Central memory CD8-positive, alpha-beta T cell (primary cell): ENCODE measurements at places on chromosomes 16 and 17.

DNA sequence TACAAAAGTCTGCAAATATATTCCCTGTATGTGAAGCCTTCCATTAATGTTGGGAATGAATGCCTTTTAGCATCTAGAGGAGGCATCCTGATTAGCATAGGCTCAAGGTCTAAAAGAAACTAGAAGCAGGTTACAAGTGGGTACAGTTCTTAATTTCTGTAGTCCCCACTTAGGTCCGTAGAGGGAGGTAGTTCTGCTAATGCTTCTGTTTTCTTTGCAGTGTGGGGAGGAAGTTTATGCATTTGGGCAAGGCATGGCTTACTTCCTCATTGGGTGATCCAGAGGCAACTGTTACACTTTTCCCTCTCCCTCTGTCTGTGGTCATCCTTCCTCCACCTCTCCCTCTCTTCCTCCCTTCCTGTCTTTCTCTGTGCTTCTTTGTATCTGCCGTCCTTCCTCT lies 108.4 kb upstream of the ZKSCAN2 start:
- no peak overlapping the region for H3K4me3 ChIP-seq
- H3K36me3 ChIP-seq, result peaks cover 2% of the 10 kb centered on the region
- H3K4me1 ChIP-seq, result no peaks in the 10 kb centered on the region
- no peak overlapping the region for H3K27ac ChIP-seq
- DNase-seq, result no peak

DNA sequence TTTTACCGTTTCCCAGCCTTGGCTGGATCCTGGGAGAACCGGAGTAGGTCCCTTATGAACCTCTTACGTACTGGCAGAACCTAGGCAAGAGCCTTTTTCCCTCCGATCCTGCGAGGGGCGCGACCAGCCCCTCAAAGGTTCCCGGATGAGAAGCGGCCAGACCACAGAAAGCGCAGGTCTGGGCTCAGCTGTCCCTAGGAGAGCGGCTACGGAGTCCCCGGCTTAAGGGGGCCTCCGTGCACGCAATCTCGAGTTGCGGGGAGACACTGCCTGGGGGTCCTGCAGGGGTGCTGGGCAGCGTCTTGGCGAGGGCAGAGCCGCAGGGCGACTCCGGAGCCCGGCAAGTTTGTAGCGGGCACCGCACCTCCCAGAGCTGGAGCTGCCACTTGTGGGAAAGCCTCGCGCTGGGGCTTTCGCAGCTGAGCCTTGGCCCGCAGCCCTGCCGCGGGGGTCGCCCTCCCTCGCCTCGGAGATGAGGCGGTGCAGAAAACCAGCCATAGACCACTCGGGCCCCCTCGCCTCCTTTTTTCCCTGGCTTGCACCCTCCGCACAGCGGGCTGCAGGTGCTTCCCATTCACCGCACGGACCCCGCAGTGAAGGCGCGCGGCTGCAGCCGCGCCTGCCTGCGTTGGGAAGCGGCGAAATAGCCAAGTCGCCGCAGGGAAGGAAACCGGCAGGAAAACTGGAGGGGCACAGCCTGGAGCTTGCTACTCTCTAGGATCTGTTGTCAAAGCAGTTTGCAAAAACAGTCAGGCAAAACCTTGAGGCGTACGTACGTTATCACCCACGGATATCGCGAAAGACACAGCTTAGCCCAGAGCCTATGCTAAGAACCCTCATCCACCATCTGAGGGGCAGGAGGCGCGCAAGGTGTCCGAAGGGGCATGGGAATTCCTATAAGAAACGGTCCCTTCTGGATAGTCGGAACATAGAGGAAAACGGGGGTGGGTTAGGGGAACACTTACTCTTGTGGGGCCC lies 834 bp downstream of the CDH8 start:
- H3K4me1 ChIP-seq, result no peaks in the 10 kb centered on the region
- peaks cover 6% of the 10 kb centered on the region for H3K27me3 ChIP-seq
- H3K4me3 ChIP-seq, result no peak overlapping the region

GRCh38 chr17:63381101-63381729 lies 64.9 kb downstream of the CYB561 start:
- H3K27ac ChIP-seq, result no peak overlapping the region
- H3K27me3 ChIP-seq, result no peaks in the 10 kb centered on the region
- no peak overlapping the region for H3K4me3 ChIP-seq
- H3K36me3 ChIP-seq, result peaks cover 4% of the 10 kb centered on the region

- H3K27ac ChIP-seq, result no peak overlapping the region
- H3K27me3 ChIP-seq, result peaks cover 29% of the 10 kb centered on the region
- H3K4me3 ChIP-seq, result no peak overlapping the region
- H3K4me1 ChIP-seq, result peaks cover 4% of the 10 kb centered on the region
- peaks cover 2% of the 10 kb centered on the region for H3K36me3 ChIP-seq
- DNase-seq, result no peak
These were observed 48.0 kb downstream of the BAHCC1 start for GRCh38 chr17:81443269-81443668.

DNA sequence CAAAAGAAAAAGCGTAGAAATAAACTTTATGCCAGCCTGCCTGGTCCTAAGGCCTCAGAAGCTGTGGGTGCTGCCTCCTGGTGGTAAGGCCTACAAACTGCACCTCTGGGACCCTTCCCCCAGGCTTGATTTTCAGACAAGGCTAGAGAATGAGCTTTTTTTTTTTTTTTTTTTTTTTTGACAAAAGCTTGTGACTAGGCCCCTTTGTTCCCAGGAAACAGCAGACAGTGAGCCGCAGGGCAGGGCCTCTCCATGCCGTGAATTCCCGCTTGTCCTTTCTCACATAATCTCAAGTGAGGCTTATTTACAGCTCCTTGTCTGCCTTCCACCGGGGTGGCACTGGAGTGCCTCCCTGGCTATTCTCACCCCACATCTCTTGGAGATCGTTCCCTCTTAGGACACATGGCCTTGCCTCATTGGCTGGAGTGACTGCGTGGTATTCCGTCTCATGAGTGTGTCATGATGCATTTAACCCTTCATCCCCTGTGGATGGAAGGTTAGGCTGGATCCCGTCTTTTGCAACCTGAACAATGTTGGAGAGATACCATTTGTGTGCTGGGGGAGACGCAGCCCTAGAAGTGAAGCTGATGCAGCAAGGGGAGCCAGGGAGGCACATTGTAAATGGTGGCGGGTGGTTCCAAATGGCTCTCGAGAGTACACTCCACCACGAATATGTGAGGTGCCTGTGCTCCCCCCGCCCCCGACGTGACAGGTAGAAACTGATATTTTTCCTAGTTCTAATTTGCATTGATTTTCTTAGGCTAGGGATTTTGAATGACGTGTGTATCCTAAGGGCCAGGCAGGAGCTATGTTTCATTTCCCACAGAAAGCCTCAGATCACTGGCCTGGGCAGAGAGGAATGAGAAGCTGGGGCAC lies 49.6 kb downstream of the USP22 start:
- DNase-seq, result peak; percentile 49
- H3K4me1 ChIP-seq, result no peaks in the 10 kb centered on the region

DNA sequence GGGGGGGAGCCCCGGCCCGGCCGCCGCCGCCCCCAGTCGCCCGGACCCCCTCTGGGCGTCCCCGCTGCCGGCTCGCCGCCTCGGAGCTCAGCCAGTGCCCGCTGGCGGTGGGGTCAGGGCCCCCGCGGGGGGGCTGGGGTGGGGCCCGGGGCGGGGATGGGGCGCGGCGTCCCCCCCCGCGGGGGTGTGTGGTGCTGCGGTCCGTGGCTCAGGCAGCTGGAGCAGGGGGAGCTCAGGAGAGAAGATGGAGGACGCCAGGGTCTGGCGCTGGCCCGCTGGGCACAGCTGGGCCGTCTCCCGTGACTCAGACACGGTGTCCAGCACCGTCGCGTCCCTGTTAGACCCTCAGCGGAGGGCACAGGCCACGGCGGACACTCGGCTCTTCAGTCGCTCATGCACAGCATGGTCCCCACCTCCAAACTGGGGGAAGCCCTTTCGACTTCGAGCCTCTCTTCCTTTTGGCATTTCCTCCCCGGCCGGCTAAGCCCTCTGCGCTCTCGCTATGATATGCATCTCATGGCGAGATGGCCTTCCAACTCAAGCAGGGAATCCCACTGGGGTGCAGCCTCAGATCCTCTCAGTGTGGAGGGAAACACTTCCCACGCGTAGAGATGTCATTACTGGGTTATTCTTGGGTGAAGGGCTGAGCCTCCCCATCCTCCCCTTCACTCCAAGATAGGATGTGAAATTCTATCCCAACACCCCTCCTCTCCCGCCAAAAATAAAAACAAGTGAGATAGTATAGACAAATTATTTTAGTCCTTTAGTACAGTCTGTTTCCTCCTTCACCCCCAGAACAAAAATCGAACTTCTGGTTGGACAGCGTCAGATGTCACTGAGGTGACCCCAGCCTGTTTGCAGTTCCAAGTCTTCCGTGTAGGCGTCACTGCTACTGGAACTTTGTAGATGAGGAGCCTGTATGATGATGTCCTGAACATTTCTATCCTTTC lies 522 bp upstream of the VEZF1 start:
- peak overlapping the region; percentile 91 for H3K4me3 ChIP-seq
- DNase-seq, result no peak
- H3K27ac ChIP-seq, result peak overlapping the region; percentile 92
- H3K4me1 ChIP-seq, result peaks cover 58% of the 10 kb centered on the region
- peaks cover 24% of the 10 kb centered on the region for H3K36me3 ChIP-seq
- no peaks in the 10 kb centered on the region for H3K27me3 ChIP-seq

- H3K27me3 ChIP-seq, result no peaks in the 10 kb centered on the region
- peaks cover 9% of the 10 kb centered on the region for H3K36me3 ChIP-seq
- no peak for DNase-seq
These were observed 184.8 kb downstream of the CCDC182 start for GRCh38 chr17:57560319-57560705.

DNA sequence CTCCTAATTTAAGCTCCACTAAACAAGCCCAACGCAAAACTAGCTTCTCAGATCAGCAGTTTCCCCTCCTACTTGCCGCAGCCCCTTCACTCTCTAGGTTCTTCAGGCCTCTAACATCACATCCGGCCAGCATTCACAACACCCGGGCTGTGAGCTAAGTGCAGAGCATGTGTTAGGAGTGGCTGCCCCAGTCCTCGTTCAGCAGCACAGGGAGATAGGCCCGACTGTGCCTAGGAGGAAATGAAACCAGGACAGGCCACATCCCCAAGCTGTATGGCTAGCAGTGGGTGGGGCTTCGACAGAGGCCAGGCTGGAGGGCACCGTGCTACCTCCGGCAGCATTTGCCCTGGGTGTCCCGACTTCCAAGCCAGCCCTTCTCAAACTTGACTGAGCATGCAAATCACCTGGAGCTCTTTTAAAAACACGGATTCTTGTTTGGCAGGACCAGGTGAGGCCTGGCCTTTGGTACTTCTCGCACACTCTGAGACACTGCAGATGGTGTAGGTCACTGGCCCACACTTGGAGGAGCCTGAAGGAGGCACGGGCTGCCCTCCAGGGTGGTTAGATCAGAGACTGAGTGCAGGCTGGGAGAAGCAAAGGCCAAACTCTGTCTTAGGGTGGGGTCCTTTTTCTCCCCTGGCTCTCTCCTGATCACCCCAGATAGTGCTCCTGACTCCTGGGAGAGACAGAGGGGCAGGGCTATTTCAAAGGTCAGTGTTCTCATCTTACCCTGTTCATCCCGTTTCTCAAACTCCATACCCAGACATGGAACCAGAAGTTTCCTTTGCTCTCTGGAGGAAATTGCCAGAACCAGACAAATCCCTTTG lies 202.0 kb downstream of the C16orf78 start:
- no peak overlapping the region for H3K27ac ChIP-seq
- peaks cover 9% of the 10 kb centered on the region for H3K27me3 ChIP-seq
- no peak for DNase-seq
- no peaks in the 10 kb centered on the region for H3K36me3 ChIP-seq

- H3K27me3 ChIP-seq, result no peaks in the 10 kb centered on the region
- H3K4me3 ChIP-seq, result no peak overlapping the region
These were observed 8.0 kb downstream of the POLR3K start for GRCh38 chr16:45454-45853.

- H3K36me3 ChIP-seq, result peaks cover 14% of the 10 kb centered on the region
- DNase-seq, result no peak
- H3K27me3 ChIP-seq, result peaks cover 87% of the 10 kb centered on the region
- no peak overlapping the region for H3K27ac ChIP-seq
- H3K4me3 ChIP-seq, result no peak overlapping the region
- H3K4me1 ChIP-seq, result peaks cover 32% of the 10 kb centered on the region
These were observed 18.0 kb upstream of the HOXB9 start for GRCh38 chr17:48644159-48644558.

- no peak overlapping the region for H3K27ac ChIP-seq
- no peak for DNase-seq
- H3K36me3 ChIP-seq, result peaks cover 5% of the 10 kb centered on the region
- H3K4me1 ChIP-seq, result no peaks in the 10 kb centered on the region
- no peak overlapping the region for H3K4me3 ChIP-seq
These were observed 16.4 kb upstream of the SMG8 start for GRCh38 chr17:59193336-59193862.

GRCh38 chr16:75478480-75479345 lies 14.2 kb upstream of the TMEM170A start:
- peaks cover 27% of the 10 kb centered on the region for H3K27me3 ChIP-seq
- no peak for DNase-seq
- H3K4me1 ChIP-seq, result no peaks in the 10 kb centered on the region
- H3K4me3 ChIP-seq, result no peak overlapping the region

GRCh38 chr16:66904846-66905632 lies 13.6 kb downstream of the CDH16 start:
- peaks cover 1% of the 10 kb centered on the region for H3K36me3 ChIP-seq
- H3K27ac ChIP-seq, result no peak overlapping the region
- no peak for DNase-seq
- no peaks in the 10 kb centered on the region for H3K27me3 ChIP-seq

GRCh38 chr17:72545766-72546165 lies 424.9 kb downstream of the SOX9 start:
- H3K36me3 ChIP-seq, result no peaks in the 10 kb centered on the region
- peaks cover 32% of the 10 kb centered on the region for H3K27me3 ChIP-seq
- DNase-seq, result no peak
- H3K4me3 ChIP-seq, result no peak overlapping the region

DNA sequence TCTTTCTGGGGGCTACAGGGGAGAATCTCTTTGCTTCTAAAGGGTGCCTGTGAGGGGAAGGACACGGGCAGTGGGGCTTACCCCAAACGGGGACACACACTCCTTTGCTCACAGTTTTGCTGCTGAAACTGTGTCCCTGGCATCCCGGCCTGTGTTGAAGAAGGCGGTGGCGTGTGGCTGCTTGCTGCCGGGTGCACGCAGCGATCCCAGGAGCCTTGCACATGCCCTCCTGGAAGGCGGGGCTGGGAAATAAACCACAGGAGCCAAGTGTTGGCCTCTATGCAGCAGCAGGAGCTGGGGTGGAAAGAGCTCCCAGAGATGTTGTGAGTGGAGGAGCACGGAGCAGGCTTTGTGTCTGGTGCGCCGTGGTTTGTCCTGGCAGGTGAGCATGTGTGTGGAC lies 131.0 kb upstream of the CIBAR2 start:
- DNase-seq, result no peak
- peaks cover 51% of the 10 kb centered on the region for H3K27me3 ChIP-seq
- H3K4me1 ChIP-seq, result peaks cover 7% of the 10 kb centered on the region
